Fibroblast of lung (primary cell): ENCODE measurements at places on chromosomes 5 and 9. TPM values are rescaled to one million over a fixed set of nuclear protein-coding genes. Genes with fewer than 3 reads are reported as not detected.

The TMEM174 gene
- total RNA-seq = not detected in 2 replicates

The TMEM252 gene
- not detected in 2 replicates for total RNA-seq

The C5 gene
- total RNA-seq = 7.3 and 8.2 TPM in 2 replicates

The TMOD1 gene
- 2.6 and 4.0 TPM in 2 replicates for total RNA-seq

The FRMPD1 gene
- total RNA-seq = not detected in 2 replicates

The HCN1 gene
- not detected in 2 replicates for total RNA-seq

The IFNA2 gene
- not detected in 2 replicates for total RNA-seq

The TMEM215 gene
- total RNA-seq = not detected in 2 replicates

The EGFL7 gene
- total RNA-seq = 6.2 and 7.9 TPM in 2 replicates

The SLC44A1 gene
- 36.2 and 54.2 TPM in 2 replicates for total RNA-seq

The SLC6A3 gene
- total RNA-seq = not detected in 2 replicates

The SH3PXD2B gene
- total RNA-seq = 21.1 and 23.9 TPM in 2 replicates

The TMC1 gene
- total RNA-seq = 0.33 TPM in 1 of 2 replicates, not detected in the other

The ZBED3 gene
- total RNA-seq = 1.0 and 1.7 TPM in 2 replicates
